Calu3 (cell line): ENCODE measurements at places on chromosomes 6 and 20. TPM values are rescaled to one million over a fixed set of nuclear protein-coding genes. Genes with fewer than 3 reads are reported as not detected.

Gene CYP39A1
- 0.88 and 1.7 TPM in 2 replicates for total RNA-seq

Gene SIRPD
- not detected in 2 replicates for total RNA-seq

Gene ZNF334
- total RNA-seq, result not detected in 2 replicates

Gene SNAP25
- 0.73 and 0.83 TPM in 2 replicates for total RNA-seq

Gene MYCT1
- not detected in 2 replicates for total RNA-seq

Gene SIGLEC1
- not detected in 2 replicates for total RNA-seq

Gene CD40
- total RNA-seq, result 13.3 and 13.6 TPM in 2 replicates

Gene ARMH2
- total RNA-seq, result not detected in 2 replicates

Gene FAM83D
- 73.0 and 84.0 TPM in 2 replicates for total RNA-seq

Gene IFT52
- 30.2 and 30.8 TPM in 2 replicates for total RNA-seq

Gene MRAP2
- 0.22 and 0.38 TPM in 2 replicates for total RNA-seq

Gene IL17A
- total RNA-seq, result not detected in 2 replicates

Gene MYLK4
- total RNA-seq, result 0.73 TPM in 2 replicates

Gene SYTL3
- total RNA-seq, result 14.2 and 15.0 TPM in 2 replicates

DNA sequence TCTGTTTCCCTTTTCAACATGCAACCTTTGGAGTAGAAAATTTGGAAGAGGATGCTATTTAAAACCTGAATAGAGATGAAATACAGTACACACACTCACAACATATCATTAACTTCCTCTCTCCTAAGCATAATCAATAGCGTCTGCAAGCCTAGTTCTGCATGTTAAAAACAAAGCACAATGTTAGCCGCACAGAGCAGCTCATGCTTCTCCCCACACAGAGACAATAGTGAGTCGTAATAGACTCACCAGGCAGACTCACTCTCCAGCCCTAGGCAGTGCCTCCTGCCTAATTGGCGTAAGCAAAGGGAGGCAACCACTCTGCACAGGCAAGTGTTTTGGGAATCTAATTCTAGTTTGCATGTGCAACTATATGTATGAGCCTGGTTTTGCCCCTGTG is 45.8 kb upstream of the ARID1B start:
- peak; percentile 4 for DNase-seq

DNA sequence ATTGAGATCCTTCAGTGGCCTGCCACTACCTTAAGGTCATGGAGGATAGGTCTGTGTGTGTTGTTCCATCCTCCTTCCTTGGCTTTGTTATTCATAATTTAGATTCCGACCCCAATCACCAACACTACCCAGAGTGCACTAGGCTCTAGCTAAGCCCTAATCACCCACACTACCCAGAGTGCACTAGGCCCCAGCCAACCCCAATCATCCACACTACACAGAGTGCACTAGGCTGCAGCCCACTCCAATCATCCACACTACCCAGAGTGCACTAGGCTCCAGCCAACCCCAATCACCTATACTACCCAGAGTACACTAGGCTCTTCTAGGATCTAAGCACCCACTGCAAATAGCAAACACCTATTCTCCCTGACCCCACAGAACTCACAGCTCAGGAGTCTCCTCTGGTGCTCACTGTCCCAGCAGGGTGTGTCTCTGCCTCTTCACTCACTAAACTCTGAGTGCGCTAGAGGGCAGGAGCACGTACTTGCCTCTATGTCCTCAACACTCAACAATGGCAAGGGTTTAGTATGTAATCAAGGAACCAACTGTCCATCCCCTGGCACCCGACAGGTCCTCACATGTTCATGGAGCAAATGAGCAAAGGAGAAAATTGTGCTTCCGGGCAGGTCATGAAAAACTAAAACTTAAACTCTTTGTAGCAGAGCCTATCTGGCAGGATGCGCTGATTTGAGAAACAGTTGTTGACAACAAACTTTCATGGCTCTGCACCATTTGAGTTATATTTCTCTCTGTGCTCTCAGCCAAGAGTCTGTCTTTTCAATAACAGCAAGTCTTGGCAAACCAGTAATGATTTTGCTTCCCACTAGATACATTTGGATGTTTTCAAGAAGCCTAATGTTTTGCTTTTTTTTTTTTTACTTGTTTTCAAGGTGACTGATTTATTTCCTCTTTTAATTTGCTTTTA is 54.3 kb downstream of the SLC22A23 start:
- DNase-seq, result no peak

DNA sequence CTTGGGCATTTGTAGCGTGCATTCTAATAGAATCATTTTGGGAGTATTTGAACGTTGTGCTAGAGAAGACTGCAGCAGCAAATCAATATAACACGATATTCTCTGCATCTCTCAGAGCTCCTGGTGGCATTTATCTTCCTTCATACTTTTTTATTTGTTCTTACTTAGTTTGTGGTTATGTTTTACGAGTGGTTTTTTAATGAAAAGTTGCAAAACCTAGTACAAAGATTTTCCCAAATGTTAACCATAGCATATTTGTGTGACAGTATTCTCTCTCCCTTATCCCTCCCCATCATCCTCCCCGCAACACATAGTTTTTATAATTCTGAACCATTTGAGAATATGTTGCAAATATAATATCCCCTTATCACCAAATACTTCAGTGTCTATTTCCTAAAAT is 50.4 kb downstream of the JARID2 start:
- no peak for DNase-seq

DNA sequence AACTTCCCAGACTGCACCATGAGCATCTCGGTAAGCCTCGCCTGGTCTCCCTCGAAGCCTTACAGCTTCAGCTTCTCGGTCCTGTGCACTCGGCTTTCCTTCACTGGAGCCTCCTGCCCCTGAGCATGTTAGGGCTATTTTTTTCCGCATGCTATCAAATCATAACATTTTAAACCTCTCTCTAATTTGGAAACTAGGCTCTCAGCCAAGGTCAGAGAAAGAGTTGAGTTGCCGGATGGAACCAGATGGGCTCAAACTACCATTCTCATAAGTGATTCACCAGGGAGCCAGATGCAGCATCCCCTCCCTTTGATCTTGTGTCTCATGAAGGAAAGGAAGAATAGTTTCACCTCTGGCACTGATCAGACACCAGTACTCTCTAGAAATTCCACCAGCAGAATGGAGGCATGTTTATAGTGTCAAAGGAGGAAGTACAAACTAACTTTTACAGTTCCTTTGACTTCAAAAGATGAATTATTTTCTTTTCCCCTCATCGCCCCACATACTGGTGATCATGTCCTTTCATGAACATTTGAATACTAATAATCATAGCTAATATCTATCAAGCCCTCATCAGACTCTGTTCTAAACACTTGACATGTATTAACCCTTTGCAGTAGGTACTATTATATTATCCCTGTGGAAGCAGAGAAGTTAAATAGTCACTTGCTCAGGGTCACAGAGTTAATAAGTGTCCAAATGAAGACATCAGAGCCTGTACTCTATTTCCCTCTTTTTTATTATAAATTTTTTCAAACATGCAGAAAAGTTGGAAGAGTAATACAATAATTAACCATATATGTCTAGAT is 46.7 kb downstream of the MAP1LC3A start:
- DNase-seq, result no peak

- no peak for DNase-seq
These were observed 457.8 kb downstream of the QKI start for GRCh38 chr6:163872335-163872734.

- peak; percentile 6 for DNase-seq
These were observed 302.3 kb downstream of the TENT5A start for GRCh38 chr6:81450180-81450579.

DNA sequence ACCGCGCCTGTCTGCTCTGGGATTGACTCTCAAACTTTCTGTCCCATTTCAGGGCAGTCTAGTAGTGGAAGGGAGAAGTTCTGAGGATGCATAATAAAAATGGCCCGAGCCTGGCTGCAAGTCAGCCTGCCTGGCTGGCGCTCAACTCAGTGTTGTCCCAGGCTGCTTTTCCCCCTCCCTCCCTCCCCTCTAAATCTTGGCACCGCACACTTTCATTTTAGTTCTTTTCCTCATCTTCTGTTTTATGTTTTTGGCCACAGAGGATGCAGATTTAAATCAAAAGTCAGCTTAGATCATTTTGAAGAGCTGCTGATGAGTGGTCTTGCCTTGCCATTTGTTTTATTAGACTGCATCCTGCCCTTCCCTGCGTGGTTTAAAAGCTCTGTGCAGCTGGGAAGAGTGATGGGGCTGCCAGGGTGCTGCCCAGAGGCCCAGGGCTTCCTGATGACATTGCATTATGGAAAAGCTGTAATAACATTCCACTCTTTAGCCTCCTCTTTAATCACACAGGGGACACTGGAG is 6.5 kb upstream of the UQCC2 start:
- DNase-seq, result no peak

DNA sequence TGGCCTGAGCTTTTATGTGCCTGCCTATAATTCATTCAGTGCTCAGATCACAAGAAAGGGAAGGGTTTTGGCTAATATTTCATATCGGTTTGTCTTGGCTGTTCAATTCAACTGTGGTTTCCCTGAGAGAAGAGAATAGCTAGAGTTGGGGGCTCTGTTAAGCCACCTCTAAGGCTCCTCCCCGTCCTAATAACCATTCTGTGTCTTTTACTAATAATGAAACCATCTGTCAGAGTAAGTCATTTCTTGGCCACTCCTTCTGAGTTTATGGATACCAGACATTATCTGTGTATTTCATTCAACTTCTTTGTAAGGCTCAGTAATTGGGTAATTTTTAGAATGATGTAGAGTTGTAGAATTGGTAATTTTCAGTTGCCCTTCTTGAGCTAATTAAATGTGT is 5.2 kb downstream of the STX11 start:
- DNase-seq, result no peak

DNA sequence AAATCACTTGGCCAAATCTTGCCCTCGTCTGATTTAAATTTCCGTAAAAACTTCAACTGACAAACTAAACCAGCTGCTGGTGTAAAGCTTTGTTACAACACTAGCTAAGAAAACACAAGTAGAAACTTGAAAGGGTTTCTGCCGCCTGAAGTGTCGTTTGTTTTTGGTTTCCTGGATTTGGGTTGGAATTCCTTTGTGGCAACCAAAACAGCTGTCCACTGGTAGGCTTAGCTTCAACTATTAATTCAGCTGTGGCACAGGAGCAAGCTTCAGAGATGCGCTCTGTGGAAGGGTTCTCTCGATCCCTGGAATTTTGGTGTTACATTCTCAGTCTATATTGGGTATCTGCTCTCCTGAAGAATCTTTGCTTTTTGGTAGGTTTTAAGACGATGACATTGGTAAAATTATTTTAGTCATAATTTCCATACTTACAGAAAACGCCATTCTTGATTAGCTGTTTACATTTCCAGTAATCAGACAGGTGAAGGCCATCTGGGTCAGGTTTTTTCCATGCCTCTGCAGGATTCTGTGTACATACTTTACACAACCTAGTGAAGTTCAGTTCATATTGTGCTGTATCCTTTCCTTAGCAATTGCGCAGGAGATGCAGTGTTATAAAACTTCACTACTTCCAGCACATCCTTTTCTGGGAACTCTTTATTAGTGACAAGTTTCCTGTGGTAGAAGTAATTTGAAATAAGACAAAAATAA is 29.9 kb upstream of the SAMD3 start:
- DNase-seq, result no peak

DNA sequence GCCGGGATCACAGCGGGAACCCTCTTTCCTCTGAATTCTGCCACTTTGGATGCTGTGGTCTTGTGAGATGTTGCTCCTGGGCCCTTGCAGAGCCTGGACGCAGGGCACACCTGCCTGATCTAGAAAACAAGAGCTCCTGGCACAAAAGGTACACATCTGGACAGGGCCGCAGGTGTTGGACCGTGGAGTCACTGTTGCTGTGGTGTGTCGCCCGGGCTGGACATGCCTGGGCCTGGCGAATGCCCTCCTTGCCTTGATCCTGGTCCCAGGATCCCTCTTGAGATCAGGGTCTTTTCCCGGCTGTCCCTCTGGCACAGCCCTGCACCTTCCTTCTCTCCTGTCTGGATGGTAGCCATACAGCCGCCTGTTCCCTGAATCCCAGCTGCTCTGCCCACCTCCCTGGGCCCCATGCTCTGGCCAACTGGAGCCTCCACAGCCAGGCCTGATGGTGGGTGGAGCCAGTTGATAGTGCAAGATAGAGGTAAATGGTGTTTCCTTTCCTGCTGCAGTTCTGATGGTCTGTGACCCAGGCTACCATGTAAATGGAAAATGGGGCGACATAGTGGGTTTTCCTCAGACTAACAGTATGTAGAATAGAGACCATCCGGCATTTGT is 5.0 kb downstream of the FOXP4 start:
- DNase-seq, result no peak

DNA sequence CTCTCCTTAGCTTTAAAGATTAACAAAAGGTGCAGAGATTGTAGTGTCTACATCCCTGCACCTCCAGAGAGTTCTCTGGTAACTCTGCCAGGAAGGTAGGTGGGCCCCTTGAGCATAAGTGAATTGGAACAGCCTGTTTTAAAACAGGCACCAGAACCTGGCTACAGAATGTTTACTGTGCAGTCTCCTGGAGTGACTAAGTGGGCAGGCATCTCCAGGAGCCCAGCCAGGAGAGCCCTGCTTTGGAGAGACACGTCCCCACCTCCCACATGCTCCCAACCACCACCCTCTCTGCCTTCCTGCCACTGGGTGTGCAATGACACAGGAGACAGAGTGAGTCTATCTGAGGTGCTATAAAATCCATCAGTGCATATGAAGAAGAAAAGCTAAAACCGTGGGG is 110.3 kb upstream of the EYA4 start:
- peak; percentile 87 for DNase-seq

- no peak for DNase-seq
These were observed 28.2 kb upstream of the TAF8 start for GRCh38 chr6:42021847-42022754.

DNA sequence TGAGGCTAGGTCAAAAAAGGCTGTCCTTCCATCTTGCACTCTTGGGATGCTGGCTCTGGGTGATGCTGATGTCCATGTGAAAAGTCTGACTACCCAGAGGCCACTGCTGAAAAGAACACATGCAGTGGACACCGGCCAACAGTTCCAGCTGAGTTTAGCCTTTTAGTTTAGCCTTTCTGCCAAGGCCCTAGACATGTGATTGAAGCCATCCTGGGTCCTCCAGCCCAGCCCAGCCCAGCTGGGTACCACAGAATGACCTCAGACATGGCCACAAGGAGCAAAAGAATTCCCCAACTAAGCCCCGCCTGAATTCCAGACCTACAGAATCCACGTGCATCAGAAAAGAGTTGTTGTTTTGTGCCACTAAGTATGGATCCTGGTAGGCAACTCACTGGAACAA is 17.4 kb downstream of the PIGT start:
- no peak for DNase-seq

DNA sequence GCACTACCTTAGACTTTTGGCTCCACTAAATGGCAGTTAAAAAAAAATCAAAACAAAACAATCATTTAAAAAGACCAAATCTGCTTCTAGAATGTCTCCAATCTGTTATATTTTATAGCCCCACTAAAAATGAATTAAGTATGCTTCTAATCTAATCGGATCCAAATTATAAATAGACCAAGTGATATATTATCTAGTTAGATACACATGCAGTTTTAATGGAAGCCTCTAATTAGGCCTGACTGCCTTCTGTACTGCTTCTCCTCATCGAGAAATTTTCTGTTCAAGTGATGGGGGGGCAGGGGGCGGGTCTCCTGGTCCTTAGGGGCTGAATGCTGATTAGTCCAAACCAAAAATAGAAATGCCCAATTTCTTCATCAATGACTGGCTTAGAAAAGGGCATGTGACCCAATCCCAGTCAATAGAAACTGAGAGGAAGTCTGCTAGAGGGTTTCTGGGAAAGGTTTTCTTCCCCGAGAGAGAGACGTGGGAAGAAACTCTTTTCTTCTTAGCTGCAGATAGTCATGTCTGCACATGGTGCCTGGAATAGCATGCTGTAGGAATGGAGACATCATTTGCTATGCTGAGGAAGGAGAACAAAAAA is 6.9 kb downstream of the SESN1 start:
- DNase-seq, result no peak
